Activated naive CD8-positive, alpha-beta T cell treated with anti-CD3 and anti-CD28 coated beads for 36 hours (primary cell): ENCODE measurements at places on chromosomes 3 and 15. TPM values are rescaled to one million over a fixed set of nuclear protein-coding genes. Genes with fewer than 3 reads are reported as not detected.

DNA sequence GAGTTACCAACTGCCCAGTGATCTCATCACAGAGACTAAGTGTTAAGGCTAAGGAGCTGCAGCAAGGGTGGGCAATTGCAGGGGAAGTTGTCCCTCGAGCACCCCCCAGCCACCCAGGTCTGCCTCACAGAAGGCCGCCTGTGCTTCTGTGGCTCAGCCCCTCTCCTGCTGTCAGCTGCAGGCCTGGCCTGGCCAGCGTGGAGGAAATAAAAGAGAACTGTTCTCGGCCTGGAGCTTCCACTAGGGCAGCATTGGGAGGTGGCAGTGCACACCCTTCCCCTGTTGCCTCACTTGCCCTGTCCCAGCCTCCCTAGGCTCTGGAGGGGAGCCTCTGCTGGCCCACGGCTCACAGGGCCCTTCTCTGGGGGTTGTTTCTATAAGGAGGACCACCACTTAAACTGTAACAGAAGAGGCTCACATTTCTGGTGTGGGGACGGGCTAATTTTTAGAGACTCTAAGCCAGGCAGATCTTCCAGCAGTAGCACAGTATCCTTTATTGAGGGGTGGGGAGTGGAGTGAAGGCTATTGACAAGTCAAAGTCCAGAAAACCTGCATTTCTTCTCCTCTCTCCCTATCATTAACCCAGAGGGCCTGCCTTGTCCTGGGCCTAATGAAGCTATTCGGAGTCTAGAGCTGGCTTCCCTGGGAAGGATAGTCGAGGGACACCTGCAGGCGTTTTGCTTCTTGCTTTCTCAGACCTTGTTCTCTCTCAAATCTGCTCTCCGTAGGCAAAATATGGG, 75.6 kb upstream of the ADPGK start:
- H3K27me3 ChIP-seq: peaks cover 9% of the 10 kb centered on the region
- H3K36me3 ChIP-seq: no peaks in the 10 kb centered on the region
- no peak overlapping the region for H3K27ac ChIP-seq
- no peak overlapping the region for H3K4me3 ChIP-seq

GRCh38 chr15:53196242-53196641, 406.1 kb upstream of the ONECUT1 start:
- H3K27ac ChIP-seq: no peak overlapping the region
- H3K27me3 ChIP-seq: peaks cover 18% of the 10 kb centered on the region
- no peaks in the 10 kb centered on the region for H3K36me3 ChIP-seq
- no peaks in the 10 kb centered on the region for H3K4me1 ChIP-seq

DNA sequence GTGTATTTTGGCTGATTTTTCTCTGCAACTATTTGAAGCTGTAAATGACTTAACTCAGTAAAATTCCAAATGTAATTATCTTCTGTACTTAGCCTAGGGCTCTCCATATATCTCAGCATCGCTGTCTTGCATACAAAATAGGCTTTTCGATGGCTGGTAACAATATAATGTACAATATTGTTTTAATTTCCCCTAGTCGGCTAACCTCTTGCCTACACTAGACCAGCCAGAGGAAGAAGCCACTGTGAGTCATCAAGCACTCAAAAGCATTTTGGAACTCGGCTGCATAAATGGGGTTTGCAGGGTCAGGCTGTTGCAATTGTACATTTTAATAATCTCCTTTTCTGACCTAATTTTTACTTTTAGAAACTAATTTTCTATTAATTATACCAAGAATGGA, 583.8 kb downstream of the FOXP1 start:
- peaks cover 44% of the 10 kb centered on the region for H3K4me1 ChIP-seq
- H3K27me3 ChIP-seq: no peaks in the 10 kb centered on the region
- H3K4me3 ChIP-seq: no peak overlapping the region
- no peak overlapping the region for H3K27ac ChIP-seq

DNA sequence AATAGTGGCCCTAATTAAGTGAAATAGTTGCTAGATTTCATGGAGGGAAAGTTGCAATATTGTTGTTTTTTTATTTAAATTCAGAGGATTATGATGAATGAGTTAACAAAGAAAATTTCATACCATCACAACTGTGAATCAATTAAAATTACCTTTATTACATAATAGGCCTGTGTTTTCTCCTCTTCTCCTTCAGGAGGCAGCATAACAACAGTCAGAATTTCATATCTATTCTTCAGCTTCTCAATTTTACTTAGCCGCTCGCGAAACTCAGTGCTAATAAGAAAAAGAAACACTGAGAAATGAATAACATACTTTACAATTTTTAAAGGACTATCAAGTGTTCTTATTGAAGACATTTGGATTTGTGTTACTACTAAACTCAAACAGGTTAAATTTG, 29.4 kb downstream of the TTC14 start:
- H3K36me3 ChIP-seq: peaks cover 5% of the 10 kb centered on the region
- H3K27me3 ChIP-seq: peaks cover 26% of the 10 kb centered on the region
- DNase-seq: no peak
- no peak overlapping the region for H3K4me3 ChIP-seq

- no peak for DNase-seq
- H3K27me3 ChIP-seq: no peaks in the 10 kb centered on the region
- no peaks in the 10 kb centered on the region for H3K36me3 ChIP-seq
- H3K4me1 ChIP-seq: peaks cover 6% of the 10 kb centered on the region
- no peak overlapping the region for H3K4me3 ChIP-seq
Observed at GRCh38 chr15:87573534-87573933, 683.0 kb downstream of the NTRK3 start.

GRCh38 chr3:13016083-13016720, 57.0 kb downstream of the IQSEC1 start:
- H3K4me1 ChIP-seq: peaks cover 48% of the 10 kb centered on the region
- DNase-seq: peak; percentile 60
- H3K36me3 ChIP-seq: peaks cover 6% of the 10 kb centered on the region
- H3K27ac ChIP-seq: peak overlapping the region; percentile 93
- peak overlapping the region; percentile 72 for H3K4me3 ChIP-seq
- no peaks in the 10 kb centered on the region for H3K27me3 ChIP-seq

DNA sequence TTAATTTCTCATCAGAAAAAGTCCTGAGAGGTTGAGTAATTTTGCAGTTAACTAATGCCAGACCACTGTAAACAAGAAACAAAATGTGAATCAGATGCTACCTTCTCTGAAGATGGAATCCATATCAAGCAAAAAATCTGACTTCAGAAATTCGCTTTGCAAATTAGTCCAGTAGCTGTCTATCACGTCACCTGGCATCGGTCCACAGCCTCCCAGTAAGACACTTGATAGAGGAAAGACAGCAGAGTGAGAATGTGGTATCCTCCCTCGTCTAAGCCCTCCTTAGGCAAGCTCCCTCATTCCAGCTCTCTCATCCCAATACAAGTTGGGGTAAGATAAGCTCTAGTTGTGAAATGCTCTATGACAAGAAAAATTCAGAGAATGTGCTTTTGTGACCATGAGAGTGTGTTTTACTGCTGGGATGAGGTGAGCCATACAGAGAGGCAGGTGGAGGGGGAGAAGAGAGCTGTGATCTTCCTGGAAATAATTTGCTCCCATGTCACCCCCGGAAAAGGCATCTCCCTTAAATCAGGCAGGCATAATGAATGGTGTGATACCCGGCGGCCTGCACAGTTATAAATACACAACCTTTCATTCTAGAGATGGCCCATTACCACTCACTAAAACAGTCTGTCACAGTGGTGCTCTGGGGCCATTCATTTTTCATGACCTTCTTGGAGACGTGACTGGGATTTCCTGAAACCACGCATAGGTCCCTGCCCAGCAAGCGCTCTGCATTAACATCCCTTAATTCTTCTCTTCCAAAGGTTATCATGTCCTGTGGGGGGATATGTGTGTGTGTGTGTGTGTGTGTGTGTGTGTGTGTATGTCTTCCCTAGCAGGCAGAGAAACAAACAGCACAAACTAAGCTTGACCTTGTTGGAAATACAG, 602.0 kb upstream of the KCNMB2 start:
- no peaks in the 10 kb centered on the region for H3K36me3 ChIP-seq
- H3K4me3 ChIP-seq: no peak overlapping the region
- DNase-seq: no peak
- H3K27ac ChIP-seq: no peak overlapping the region
- peaks cover 2% of the 10 kb centered on the region for H3K4me1 ChIP-seq

DNA sequence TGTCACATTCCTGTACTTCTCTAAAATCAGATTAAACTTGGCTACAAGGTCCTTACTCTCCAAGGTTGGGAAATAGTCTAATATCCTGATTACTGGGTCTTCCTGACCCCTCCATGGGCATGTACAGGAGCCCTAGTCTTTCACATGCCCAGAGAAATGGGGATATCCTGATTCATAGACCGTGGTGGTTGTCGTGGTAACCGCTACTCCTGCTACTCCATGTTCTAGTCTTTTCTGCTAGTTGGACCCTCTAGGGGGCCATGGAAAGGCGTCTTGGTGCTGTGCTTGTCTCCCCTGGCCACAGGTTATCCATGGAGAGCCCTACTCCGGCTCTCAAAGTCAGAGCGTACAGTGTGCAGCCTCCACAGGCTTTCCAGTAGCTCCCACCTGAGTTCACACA, 13.1 kb upstream of the ZBTB38 start:
- H3K27me3 ChIP-seq: no peaks in the 10 kb centered on the region
- no peak for DNase-seq

- peaks cover 8% of the 10 kb centered on the region for H3K36me3 ChIP-seq
- H3K4me1 ChIP-seq: no peaks in the 10 kb centered on the region
- no peaks in the 10 kb centered on the region for H3K27me3 ChIP-seq
- no peak overlapping the region for H3K4me3 ChIP-seq
Observed at GRCh38 chr15:56320861-56321260, 44.4 kb upstream of the TEX9 start.

DNA sequence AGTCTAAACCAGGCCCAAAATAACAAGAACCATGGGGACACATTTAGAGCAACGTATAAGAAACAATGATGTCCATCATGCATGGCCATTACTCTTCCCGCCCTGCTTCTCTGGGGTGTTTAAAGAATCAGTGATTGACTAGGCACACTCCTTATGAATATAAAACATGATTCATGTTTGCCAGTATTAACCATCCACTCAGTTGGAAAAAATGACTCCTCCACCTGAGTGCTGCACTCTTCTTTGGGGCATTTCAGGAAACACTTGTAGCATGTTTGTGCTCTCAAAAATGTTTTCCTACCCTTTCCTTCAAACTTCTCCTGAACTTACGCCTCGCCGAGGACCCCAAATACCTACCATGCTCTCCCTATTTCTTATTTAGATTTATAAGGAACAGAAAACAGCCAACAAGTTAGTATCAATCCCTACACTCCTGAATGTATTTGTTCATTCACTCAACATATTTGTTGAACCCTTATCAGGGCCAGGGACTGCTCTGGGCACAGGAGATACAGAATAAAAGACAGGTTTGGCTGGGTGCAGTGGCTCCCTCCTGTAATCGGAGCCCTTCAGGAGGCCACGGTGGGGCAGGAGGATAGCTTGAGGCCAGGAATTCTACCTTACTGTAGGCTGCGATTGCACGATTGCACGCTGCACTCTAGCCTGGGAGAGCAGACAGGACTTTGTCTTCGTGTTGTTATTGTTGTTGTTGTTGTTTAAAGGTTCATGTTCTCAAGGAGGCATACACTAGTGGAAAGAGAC, 137.0 kb downstream of the TMCO5A start:
- H3K36me3 ChIP-seq: peaks cover 9% of the 10 kb centered on the region
- H3K27ac ChIP-seq: no peak overlapping the region
- no peak overlapping the region for H3K4me3 ChIP-seq
- H3K27me3 ChIP-seq: peaks cover 90% of the 10 kb centered on the region

Gene NR2F2
- not detected for total RNA-seq
